ENCODE measurements at places on chromosomes 3 and 15. TPM values are rescaled to one million over a fixed set of nuclear protein-coding genes. Genes with fewer than 3 reads are reported as not detected.

Gene PFN2
- 79.4 TPM for total RNA-seq

Gene LRRC49
- total RNA-seq = 28.9 TPM

Gene THSD4
- total RNA-seq = 9.1 TPM

Gene TM6SF1
- total RNA-seq = 4.6 TPM

Gene FAM162A
- total RNA-seq = 47.4 TPM

Gene FSD2
- total RNA-seq = 1.2 TPM

Gene FGF7
- 32.7 TPM for total RNA-seq

All from umbilical cord (tissue), 2 donors.